ENCODE measurements at places on chromosomes 1 and 21.

- H3K27me3 ChIP-seq = no peaks in the 10 kb centered on the region
- H3K4me3 ChIP-seq = peak overlapping the region; percentile 92
- H3K27ac ChIP-seq = peak overlapping the region; percentile 83
- peaks cover 73% of the 10 kb centered on the region for H3K36me3 ChIP-seq
- peaks cover 68% of the 10 kb centered on the region for H3K4me1 ChIP-seq
- DNase-seq = no peak
Observed at GRCh38 chr1:206560007-206560716, 52.1 kb downstream of the EIF2D start.

GRCh38 chr21:37028570-37028969 is 22.1 kb downstream of the RIPPLY3 start:
- H3K4me3 ChIP-seq = no peak overlapping the region
- H3K27ac ChIP-seq = no peak overlapping the region

GRCh38 chr1:196063294-196063693 is 544.9 kb downstream of the KCNT2 start:
- H3K36me3 ChIP-seq = no peaks in the 10 kb centered on the region
- H3K27me3 ChIP-seq = no peaks in the 10 kb centered on the region
- H3K4me1 ChIP-seq = no peaks in the 10 kb centered on the region
- no peak overlapping the region for H3K4me3 ChIP-seq
- no peak overlapping the region for H3K27ac ChIP-seq
- no peak for DNase-seq

- H3K27ac ChIP-seq = no peak overlapping the region
- no peak overlapping the region for H3K4me3 ChIP-seq
- peaks cover 10% of the 10 kb centered on the region for H3K36me3 ChIP-seq
Observed at GRCh38 chr1:206503591-206504362, 3.6 kb upstream of the RASSF5 start.

DNA sequence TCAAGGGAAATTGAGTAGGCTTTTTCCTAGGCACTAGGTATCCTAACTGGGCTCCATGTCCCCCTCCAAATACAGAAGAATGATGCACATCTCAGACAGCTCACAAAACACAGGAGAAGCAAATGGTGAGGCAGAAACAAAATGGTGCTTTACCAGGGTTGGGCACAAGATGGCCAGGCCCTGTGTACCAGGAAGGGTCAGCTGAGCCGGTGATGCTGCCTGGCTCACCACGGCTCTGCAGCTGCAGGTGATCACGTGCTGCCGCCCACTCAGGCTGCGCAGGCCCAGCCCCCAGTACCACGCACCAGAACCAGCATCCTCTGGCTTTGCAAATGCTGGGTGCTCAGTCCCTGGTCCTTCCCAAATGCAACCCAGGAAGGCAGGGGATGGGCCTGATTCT is 993 bp upstream of the DSCAM start:
- no peak for DNase-seq
- H3K4me3 ChIP-seq = no peak overlapping the region
- no peak overlapping the region for H3K27ac ChIP-seq

DNA sequence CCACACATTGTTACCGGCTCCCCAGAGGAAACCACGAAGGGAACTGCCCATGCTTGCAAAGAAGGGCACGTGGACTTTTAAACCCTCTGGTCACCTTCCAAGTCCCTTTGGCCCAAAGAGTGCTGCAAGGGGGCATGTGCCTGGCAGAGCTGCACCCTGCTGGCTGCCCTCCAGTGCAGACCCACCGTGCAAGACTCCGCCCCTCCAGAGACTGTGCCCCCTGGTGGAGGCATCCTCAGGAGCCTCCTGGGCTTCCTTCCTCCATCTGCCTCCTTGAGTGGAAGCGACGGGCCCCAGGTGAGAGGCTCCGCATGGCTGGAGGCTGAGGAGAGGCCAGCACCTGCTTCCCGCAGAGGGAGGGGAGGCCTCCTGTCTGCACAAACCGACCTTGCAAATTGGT is 100.6 kb downstream of the CRYAA start:
- H3K4me1 ChIP-seq = no peaks in the 10 kb centered on the region
- no peak for DNase-seq
- H3K27me3 ChIP-seq = no peaks in the 10 kb centered on the region
- no peaks in the 10 kb centered on the region for H3K36me3 ChIP-seq

- no peak for DNase-seq
- H3K4me3 ChIP-seq = no peak overlapping the region
- H3K27ac ChIP-seq = no peak overlapping the region
- H3K4me1 ChIP-seq = peaks cover 2% of the 10 kb centered on the region
- H3K27me3 ChIP-seq = no peaks in the 10 kb centered on the region
Observed at GRCh38 chr1:201877877-201878401, 10.8 kb upstream of the SHISA4 start.

GRCh38 chr1:226882631-226883409 is 12.4 kb downstream of the PSEN2 start:
- DNase-seq = peak; percentile 49
- H3K27me3 ChIP-seq = no peaks in the 10 kb centered on the region
- peak overlapping the region; percentile 72 for H3K4me3 ChIP-seq
- H3K4me1 ChIP-seq = peaks cover 52% of the 10 kb centered on the region

DNA sequence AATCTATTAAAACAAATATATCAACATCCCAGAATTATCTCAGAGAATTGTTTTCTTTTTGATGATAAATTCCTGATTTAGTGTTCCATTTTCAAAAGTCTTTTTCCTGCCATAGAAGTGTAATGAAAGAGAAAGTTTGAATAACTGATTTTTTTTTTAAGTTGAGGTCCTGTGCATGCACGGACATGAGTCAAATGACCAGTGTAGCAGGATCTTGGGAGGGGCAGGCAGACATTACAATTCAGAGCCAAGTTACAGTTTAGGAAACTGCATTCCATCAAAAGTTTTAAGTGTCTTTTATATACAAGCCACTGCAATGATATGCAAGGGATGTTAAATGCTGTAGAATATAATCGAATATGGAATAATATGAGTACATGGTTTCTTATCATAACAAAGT is 227.5 kb downstream of the HMCN1 start:
- no peaks in the 10 kb centered on the region for H3K27me3 ChIP-seq
- no peak overlapping the region for H3K27ac ChIP-seq
- no peaks in the 10 kb centered on the region for H3K4me1 ChIP-seq
- DNase-seq = no peak
- no peaks in the 10 kb centered on the region for H3K36me3 ChIP-seq

DNA sequence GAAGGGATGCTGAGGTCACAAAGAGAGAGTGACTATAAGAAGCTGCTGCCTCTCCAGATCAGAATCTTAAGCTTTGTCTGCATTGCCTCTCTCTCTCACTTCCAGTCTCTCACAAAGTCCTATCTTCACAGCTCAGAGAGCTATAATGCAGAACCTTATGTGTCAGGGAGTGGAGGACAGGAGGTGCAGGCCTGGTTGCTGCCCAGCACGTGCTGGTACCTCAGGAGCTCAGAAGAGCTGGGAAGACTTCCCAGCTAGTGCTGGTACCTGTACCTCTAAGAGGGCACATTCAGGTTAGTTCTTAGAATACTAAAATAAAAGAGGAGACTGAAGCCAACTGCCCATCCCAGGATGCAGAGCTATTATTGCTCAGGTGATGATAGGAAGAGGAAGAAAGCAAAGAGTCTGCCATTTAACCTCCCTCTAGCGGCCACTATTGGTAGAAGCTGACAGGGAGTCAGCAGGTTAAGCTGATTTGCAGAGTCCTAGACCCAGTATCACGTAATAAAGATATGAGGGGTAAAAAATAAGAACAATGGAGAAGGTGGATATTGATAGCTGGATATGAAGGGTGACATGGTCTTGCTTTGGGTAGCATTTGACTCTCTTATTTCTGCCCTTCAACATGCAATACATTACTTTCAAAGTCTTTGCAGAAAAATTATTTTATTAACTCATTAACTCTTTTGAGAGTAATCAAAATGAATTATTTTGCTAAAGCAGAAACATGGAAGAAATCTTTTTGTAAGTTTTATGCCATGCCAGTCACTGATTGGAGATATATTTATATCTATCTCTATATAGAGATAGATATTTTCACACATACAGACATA is 138.1 kb upstream of the HMCN1 start:
- no peak overlapping the region for H3K27ac ChIP-seq
- H3K27me3 ChIP-seq = no peaks in the 10 kb centered on the region
- H3K36me3 ChIP-seq = peaks cover 4% of the 10 kb centered on the region
- DNase-seq = no peak
- H3K4me1 ChIP-seq = peaks cover 30% of the 10 kb centered on the region
- H3K4me3 ChIP-seq = no peak overlapping the region

DNA sequence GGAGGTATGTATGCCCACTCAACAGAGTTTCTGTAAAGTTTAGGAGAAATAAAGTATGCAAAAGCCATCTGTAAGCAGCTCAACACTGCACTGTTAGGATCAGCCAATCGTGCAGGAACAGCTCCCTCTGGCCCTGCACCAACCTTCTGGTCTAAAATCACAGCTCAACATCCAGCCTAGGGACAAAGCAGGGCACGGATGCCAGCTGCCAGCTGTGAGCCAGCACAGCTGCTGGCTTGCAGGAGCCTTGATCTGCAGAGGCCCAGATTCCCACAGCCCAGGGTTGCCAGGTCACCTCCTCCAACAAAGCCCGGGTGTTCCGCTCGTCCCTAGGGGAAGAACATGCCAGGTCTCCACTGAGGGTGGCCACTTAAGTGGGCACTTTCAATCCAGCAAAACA is 8.6 kb downstream of the ACOT7 start:
- no peaks in the 10 kb centered on the region for H3K4me1 ChIP-seq
- H3K27me3 ChIP-seq = no peaks in the 10 kb centered on the region
- H3K27ac ChIP-seq = no peak overlapping the region
- DNase-seq = no peak
- H3K4me3 ChIP-seq = no peak overlapping the region

- H3K4me3 ChIP-seq = no peak overlapping the region
- H3K4me1 ChIP-seq = peaks cover 2% of the 10 kb centered on the region
- H3K27me3 ChIP-seq = no peaks in the 10 kb centered on the region
- no peak overlapping the region for H3K27ac ChIP-seq
- H3K36me3 ChIP-seq = no peaks in the 10 kb centered on the region
Observed at GRCh38 chr1:43719063-43719462, 11.7 kb downstream of the ST3GAL3 start.

DNA sequence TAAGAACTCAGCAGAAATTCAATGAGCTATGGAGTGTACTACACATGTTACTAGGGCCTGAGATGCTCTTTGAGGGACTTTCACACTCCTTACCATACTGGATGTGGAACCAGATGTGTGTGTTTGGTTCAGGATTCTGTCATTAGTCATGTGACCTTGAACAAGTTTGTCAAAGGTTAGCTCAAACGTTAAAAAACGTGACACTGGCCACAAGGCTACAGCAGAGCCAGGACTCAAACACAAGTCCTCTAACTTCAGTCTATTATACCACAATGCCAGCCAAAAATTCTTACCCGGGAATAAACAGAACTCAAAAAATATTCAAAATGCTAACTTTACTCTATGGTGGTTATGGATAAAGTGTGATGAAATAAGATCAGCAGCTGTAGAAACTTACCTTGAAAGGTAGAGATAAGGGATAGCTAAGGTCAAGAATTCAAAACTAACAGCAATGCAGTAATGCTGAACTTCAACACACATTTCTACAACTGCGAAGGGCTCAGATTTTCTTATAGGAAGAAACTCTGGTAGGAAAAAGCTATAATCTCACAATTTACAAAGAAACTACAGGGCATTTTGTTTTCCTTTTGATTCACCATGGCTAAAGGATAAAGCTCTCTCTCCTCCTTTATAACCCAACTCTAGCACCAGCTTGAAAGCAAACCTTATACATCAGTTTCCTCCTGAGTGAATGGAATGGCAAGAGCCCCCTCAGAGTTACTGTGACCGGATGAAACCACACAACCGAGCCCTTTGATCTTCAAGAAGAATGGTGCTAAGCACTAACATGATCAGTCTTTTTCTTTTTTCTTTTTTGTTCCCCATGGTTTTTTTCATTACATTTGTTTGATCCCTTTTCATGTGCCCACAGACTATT is 233.9 kb downstream of the SLC45A1 start:
- H3K4me1 ChIP-seq = peaks cover 39% of the 10 kb centered on the region
- H3K27me3 ChIP-seq = no peaks in the 10 kb centered on the region
- no peak overlapping the region for H3K4me3 ChIP-seq
- peak overlapping the region; percentile 33 for H3K27ac ChIP-seq

- H3K36me3 ChIP-seq = no peaks in the 10 kb centered on the region
- no peak overlapping the region for H3K4me3 ChIP-seq
- H3K27ac ChIP-seq = no peak overlapping the region
- no peaks in the 10 kb centered on the region for H3K4me1 ChIP-seq
- no peak for DNase-seq
Observed at GRCh38 chr1:228045405-228045804, 37.1 kb upstream of the ARF1 start.

DNA sequence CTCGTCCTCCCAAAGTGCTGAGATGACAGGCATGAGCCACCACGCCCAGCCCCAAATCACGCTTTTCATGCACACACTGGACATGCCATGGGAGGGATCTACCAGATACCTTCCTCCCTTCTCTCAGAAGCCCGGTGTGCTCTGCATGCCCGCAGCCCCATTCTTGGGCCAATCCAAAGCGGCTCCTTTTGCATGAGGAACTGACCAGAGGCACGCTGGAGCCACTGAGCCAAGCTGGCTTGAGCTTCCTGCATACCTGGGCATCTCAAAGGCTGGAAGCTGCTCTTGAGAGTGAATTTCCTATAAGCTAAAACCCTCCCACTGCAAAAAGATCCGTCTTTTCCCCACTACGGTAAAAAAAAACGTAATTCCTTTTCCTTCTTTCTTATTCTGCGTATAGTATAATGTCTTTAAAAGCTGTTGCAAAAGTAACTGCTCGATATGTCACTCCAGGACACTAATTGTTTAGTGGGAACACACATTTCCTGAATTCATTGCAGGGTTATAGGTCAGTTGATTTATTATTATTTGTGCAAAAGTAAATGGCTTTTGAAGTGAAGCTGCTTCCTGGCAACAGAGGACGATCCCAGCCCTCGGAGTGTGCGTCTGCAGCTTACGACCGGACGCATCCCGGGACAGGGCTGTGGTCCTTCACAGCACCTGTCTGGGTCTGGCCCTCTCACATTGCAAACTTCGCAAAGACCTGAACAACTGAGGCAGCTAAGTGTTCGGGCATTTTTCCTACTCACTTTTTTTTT is 61.8 kb upstream of the ETS2 start:
- H3K4me3 ChIP-seq = no peak overlapping the region
- no peaks in the 10 kb centered on the region for H3K36me3 ChIP-seq
- no peak overlapping the region for H3K27ac ChIP-seq
- DNase-seq = no peak
- peaks cover 19% of the 10 kb centered on the region for H3K4me1 ChIP-seq
- peaks cover 6% of the 10 kb centered on the region for H3K27me3 ChIP-seq

DNA sequence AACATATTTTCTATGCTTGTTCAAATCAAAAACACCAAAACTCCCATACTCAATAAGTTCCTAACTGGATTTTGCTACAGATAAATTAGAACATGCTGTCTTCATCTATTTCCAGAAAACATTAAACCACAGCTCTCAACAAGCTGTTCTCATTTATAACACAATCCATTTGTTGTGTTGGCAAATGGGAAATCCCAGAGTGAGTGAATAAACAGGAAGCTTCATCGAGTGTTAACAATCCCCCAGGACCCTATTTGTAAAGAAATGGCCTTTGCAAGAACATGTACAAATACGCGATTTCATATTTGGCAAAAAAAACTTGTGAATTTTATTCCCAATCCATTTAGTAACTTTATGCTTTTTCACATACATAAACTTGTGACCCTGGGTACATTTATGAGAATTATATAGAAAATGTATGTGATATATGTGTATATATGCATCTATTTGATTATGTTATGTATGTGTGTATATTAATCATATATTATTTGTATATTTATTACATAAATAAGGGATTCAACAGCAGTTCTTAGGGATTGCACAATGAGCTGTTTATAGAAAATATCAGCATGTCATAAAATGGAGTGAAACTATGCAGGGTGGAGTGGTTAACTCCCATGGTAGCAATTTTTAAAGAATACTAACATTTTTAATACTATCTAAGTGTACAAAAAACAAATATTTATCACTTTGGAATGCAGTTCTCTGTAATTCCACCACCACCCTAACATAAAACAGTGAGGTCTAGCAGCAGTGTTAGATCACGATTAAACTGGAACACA is 160.0 kb downstream of the NEGR1 start:
- H3K4me1 ChIP-seq = no peaks in the 10 kb centered on the region
- no peak overlapping the region for H3K4me3 ChIP-seq
- H3K36me3 ChIP-seq = no peaks in the 10 kb centered on the region
- no peaks in the 10 kb centered on the region for H3K27me3 ChIP-seq

All from T-helper 2 cell treated with Interferon-gamma antibody and Interleukin-4, amounts not matched to agents 5 μg/mL and 100 μg/mL, for 36 hours (primary cell).